Anterior cingulate cortex (tissue), 58 donors: ENCODE measurements at places on chromosomes 6 and 20.

DNA sequence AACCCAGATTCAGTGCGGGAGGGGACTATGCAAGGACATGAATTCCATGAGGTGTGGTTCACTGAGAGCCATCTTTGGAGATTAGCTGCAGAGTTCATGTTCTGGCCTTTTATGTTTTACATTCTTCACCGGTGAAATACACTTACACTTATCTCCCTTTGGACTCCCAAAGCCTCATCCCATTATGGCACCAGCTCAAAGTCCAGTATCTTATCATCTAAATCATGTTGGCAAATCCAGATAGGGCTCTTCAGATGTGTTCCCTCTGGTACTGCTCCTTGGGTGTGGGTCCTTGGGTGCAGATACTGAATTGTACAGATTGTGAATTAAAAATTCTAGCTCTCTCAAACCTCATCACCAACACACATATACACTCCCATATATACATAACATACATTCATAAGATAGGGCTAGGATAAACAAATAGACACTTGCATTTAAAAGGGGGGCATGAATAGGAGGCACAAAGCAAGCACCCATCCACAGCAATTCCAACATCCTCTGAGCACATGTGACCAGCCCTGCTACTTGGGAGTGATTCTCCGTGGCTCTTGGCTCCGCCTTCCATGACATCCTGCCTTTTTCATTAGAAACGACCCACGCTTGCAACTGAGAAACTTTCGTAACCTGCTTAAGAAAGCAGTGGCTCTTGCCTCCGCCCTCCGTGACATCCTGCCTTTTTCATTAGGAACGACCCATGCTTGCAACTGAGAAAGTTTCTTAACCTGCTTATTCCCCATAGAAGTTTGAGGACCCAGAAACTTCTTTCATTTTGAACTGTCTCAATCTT is 53.6 kb upstream of the LRRC1 start:
- no peak for DNase-seq

GRCh38 chr20:60649541-60649940 is 602.5 kb upstream of the CDH4 start:
- no peak for DNase-seq

GRCh38 chr20:54172856-54173652 is 732 bp downstream of the CYP24A1 start:
- no peak for DNase-seq

DNA sequence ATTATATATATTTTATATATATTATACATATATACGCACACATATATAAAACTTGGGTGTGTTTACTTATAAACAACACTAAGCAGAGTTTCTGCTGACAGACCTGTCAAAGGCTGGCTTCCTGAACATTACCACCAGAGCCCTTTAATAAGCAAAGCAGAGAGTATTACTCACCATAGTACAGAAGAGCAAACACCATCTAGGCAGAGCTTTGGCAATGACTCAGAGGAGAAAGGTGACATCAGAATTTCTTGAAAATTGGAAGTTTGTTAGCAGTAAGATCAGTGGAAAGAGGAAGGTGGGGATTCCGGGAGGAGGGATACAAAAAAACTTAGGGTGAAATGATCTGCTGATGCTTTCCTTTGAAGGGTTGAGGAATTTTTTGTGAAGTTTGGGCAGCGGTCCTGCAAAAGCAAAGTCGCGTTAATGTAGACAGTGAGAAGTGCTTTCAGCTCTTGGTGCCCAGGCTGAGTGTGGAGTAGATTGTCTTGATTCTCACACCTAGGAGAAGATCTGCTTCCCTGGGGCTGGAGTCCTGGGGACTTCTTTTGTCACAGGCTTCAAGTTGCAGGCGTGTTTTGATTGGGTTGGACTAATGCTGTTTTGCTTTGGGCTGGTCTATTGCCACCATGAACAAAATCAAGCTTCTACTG is 109.6 kb upstream of the BACH2 start:
- no peak for DNase-seq

DNA sequence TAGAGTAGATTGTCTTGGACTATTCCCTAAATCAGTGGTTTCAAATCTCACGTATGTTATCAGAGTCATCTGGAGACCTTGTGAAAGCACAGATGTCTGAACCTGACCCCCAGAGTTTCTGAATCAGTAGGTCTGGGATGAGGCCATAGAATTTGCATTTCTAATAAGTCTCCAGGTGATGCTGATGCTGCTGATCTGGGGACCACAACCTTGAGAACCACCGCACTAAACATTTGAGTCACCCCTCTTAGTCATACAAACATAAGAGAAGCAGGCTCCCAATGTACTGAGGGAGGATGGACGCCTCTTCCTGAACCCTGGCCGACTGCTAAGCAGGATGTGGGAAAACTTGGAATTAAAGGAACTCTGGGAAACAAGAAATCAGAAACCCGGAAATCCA is 187.8 kb upstream of the PRDM1 start:
- DNase-seq: no peak
